ENCODE measurements at places on chromosomes 12 and 14. TPM values are rescaled to one million over a fixed set of nuclear protein-coding genes. Genes with fewer than 3 reads are reported as not detected.

Gene CLEC4D
- 0.05 TPM for polyA plus RNA-seq

Gene DCP1B
- polyA plus RNA-seq: 15.2 TPM

Gene PTCSC3
- not detected for polyA plus RNA-seq

Gene DLK1
- polyA plus RNA-seq: 34.2 TPM

Gene STXBP6
- polyA plus RNA-seq: 3.6 TPM

Gene HOXC12
- not detected for polyA plus RNA-seq

Gene SLC5A8
- polyA plus RNA-seq: 0.10 TPM

Gene IFNG
- polyA plus RNA-seq: not detected

Gene TNS2
- 66.8 TPM for polyA plus RNA-seq

Gene MYF5
- not detected for polyA plus RNA-seq

Gene GMPR2
- polyA plus RNA-seq: 85.7 TPM

Gene TAS2R8
- polyA plus RNA-seq: not detected

Gene ITGB7
- polyA plus RNA-seq: 0.45 TPM

Gene ACACB
- polyA plus RNA-seq: 20.5 TPM

Gene HPD
- polyA plus RNA-seq: 1.3 TPM

Gene ITGA7
- 38.3 TPM for polyA plus RNA-seq

Gene SRRM4
- polyA plus RNA-seq: 0.02 TPM

Gene POU6F1
- polyA plus RNA-seq: 11.8 TPM

Gene ADGRD1
- polyA plus RNA-seq: 12.2 TPM

Gene AKAP6
- polyA plus RNA-seq: 2.3 TPM

Gene CATSPERB
- polyA plus RNA-seq: 0.07 TPM

Gene LRRC43
- 0.47 TPM for polyA plus RNA-seq

Gene KRT85
- polyA plus RNA-seq: not detected

Gene WASHC3
- 72.8 TPM for polyA plus RNA-seq

Gene SLC38A4
- 0.18 TPM for polyA plus RNA-seq

Gene RBM23
- polyA plus RNA-seq: 57.0 TPM

Gene TNFRSF1A
- 92.8 TPM for polyA plus RNA-seq

Gene C12orf50
- polyA plus RNA-seq: 0.07 TPM

Gene SERPINA4
- polyA plus RNA-seq: not detected

Gene BTBD6
- 16.6 TPM for polyA plus RNA-seq

Gene CYP46A1
- polyA plus RNA-seq: 1.2 TPM

Gene SLC22A17
- polyA plus RNA-seq: 32.7 TPM

Gene HCAR1
- 0.21 TPM for polyA plus RNA-seq

Gene FAM90A1
- polyA plus RNA-seq: 0.23 TPM

Gene RGS6
- polyA plus RNA-seq: 1.0 TPM

Gene VRTN
- not detected for polyA plus RNA-seq

Gene MGP
- polyA plus RNA-seq: 259 TPM

Gene ENDOU
- polyA plus RNA-seq: 1.4 TPM

Gene ADCY4
- 19.7 TPM for polyA plus RNA-seq

Gene LRRIQ1
- 0.04 TPM for polyA plus RNA-seq

Gene ACOT4
- 0.28 TPM for polyA plus RNA-seq

Gene CHGA
- polyA plus RNA-seq: 0.15 TPM

Gene KRT79
- not detected for polyA plus RNA-seq

Gene GARIN6
- not detected for polyA plus RNA-seq

Gene KLRK1
- polyA plus RNA-seq: 6.3 TPM

All from ovary (tissue), 10 donors.